RWPE1 (cell line): ENCODE measurements at places on chromosomes 7 and 10.

DNA sequence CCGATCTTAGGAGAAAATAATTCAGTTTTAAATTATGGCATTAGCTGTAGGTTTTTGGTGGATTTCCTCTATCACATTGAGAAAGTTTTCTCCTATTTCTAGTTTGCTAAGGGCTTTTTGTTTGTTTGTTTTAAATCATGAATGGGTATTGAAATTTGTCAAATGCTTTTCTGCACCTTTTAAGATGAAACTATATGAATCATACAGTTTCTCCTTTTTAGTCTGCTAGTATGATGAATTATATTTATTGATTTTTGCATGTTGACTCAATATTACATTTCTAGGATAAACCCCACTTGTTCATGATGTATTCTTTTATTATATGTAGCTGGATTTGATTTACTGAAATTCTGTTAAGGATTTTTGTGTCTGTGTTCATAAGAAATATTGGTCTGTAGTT is 70.3 kb upstream of the PIP4K2A start:
- no peak for DNase-seq

- DNase-seq, result peak; percentile 99
Observed at GRCh38 chr10:5412277-5412941, at the start of gene NET1. NET1 (plus strand) TSS chr10:5412557; CDS start chr10:5412693, 136 bp downstream.

DNA sequence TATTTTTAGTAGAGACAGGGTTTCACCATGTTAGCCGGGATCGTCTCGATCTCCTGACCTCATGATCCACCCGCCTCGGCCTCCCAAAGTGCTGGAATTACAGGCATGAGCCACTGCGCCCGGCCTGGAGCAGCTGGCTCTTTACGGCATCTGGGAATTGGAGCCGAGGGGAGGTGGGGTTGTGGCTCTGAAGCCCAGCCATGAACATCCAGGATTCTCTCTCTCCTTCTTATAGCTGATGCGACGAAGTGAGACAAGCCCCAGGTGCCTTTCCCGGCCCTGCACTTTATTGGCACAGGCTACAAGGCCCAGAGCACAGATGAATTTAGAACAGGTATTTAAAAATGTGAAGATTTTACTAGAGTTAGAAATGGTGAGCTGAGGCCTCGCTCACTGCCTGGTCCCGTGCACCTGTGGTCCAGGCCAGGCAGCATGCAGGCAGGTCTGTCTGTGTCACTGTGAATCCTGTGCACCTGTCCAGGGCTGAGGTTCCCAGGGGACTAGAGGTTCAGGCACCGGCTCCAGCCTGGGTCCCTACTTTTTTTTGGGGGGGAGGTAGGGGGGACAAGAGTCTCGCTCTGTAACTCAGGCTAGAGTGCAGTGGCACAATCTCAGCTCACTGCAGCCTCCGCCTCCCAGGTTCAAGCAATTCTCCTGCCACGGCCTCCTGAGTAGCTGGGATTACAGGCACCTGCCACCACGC is 379.7 kb upstream of the FOXK1 start:
- DNase-seq, result no peak

DNA sequence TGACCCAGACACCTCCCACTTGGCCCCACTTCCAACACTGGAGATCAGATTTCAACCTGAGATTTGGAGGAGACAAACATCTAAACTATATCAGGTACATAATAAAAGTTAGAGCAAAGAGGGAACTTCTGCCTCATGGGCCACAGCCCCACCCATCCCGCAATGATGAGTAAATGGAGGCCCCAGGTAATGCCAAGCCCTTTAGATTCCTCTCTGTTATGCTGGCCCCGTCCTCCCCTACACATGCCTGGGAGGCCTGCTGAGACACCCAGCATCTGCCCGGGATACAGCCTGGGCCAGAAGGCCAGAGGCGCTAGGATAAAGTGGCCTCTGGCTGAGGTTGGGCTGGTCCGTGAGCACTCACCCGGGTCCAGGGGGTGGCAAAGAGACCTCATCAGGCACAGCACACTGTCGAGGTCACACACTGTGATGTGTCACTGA is 185.5 kb upstream of the SH2B2 start:
- peak; percentile 78 for DNase-seq

DNA sequence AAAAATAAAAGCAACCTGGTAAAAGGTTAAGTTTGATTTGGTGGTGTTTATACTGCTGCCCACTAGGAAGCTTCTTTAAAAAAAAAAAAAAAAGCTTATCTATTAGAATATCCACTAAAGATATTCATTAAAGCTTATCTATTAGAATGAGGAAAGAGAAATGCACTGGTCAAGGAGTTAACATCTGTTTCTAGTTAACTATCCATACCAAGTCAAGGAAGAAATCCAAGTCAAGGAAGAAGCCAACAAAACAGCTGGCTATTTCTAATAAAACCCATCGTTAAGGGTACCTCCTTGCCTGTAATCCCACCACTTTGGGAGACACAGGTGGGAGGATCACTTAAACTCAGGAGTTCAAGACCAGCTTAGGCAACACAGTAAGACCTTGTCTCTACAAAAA is 82.6 kb downstream of the JMJD1C start:
- no peak for DNase-seq

GRCh38 chr7:110388457-110388856 is 702.5 kb upstream of the LRRN3 start:
- no peak for DNase-seq

DNA sequence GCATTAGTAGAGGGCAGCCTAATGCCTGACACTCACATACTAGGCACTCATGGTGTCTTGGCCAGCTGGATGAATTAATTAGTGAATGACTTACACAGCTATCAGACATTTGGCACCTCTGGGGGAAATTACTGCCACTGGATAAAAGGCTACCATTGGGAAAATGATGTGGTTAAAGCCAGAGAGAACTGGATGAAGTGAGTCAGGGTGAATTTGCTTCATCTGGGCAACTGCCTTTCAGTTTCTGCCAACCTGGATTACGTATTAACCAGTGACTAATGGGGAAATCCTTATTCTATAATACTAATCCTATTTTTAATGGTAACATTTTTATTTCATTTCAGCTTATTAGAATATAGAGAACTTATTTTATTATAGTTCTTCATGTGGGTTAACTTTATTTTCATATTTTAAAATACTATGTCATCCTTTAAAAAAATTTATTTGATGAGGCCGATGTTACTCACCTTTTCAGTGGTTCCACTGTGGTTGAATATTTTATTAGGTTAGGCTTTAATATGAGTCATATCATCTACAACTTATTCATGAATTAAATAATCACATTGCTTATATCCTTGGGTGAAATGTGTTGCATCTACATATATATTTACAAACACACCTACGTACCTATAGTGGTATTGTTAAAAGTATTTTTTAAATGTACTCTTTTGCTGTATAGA is 85.6 kb upstream of the CAPZA2 start:
- DNase-seq, result peak; percentile 89

DNA sequence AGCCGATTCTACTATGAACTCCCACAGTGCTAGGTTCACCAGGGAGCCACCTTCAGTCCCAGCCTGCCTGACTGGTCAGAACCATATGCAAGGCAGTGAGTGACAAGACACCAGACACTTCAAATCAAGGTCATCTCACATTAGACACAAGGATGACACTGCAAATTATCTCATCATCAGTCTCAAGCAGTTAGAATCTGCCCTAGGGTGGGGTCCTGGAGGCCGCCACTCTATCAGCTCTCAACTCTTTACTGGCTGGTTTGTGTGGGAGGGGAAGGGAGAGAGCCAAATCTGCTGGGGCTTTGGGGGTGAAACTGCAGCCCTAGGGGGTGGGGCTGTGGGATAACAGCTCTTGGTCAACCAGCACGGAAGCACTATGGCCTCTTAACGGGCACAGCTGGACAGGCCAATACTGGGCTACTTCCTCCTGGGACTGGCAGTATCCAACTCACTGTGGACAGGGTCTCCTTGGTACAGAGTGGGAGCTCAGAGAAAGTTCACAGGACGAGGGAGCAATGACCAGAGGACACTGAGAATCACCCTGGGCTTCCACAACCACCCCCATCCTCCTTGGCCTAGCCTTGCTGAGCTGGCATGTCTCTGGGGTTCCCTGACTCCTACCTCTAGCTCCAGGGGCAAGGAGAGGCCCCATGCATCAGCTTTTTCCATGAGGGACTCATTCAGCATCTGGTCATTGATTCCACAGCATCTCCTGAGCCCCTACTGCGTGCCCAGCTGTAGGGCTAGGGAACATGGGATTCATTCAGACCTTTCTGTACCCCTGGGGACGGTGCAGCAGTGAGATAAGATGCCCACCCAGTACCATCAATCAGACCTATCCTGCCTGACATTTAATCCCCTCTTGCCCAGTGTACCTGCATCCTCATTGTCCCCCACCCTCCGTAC is 5.4 kb downstream of the GPRIN2 start:
- no peak for DNase-seq

DNA sequence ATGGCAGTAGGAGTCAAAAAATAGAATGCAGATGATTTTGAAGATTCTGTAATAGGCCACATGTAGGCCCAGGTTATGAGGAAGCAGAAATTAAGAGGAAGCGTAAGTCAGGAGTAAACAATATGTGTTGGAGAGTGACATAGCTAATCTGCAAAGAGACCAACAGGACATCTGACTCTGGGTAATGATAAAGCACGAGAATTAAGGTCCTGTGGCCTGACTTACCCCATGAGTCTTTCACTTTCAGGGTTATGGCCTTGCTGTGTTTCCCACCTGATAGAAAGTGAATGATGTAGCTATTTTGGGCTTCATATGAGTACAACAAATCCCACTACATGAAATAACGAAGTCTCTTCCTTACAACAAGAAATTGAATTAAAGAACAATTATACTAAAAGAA is 393.0 kb downstream of the MAGI2 start:
- no peak for DNase-seq

- no peak for DNase-seq
Observed at GRCh38 chr10:47311193-47311931, 10.9 kb upstream of the GDF2 start.

DNA sequence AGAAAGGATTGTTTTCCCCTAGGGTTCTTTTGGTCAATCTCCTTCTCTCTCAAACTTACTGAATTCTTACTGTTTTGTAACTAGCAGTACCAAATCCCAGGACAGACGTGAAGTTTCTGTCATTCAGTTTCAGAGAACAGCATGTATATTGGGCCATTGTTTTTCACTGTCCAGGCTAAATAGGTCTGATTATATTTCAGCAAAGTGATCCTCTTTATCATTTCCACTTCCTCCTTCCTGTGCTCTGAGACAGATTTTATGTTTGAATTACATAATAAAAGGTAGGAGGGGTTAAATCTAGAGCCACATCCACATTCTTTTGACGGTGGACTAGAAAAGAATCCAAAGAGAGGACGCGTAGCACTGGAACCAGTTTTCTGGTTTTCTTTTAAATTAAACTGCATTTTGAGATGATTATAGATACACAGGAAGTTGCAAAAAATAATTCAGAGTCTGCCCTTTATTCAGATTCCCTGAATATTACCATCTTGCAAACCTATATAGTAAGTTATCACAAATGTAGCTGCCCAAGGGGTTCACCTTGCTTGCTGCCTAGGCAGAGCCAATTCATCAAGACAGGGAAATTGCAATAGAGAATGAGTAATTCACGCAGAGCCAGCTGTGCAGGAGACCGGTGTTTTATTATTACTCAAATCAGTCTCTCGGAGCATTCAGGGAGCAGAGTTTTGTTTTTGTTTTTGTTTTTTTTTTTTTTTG is 40.1 kb downstream of the AKR1E2 start:
- DNase-seq, result no peak

DNA sequence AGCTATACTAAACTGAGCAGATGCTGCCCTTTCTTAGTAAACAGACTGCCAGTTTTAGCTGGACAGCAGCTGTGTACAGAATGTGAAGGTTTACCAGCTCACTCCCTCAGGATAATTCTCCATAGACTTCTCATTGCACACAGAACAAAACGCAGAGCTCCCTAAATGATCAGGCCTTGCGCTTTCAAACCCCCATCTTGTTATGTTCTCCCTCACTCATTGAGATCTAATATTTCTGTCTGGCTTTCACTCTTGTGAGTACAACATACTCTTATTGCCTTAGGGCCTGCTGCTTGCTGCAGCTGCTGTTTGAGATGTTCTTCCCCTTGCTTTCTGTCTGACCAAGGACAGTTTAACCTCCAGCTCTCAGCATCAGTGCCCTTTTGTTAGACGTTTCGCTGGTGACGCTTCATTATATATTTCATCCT is 17.3 kb downstream of the VWDE start:
- no peak for DNase-seq

GRCh38 chr7:618539-619367 is 99.1 kb upstream of the PDGFA start:
- no peak for DNase-seq

DNA sequence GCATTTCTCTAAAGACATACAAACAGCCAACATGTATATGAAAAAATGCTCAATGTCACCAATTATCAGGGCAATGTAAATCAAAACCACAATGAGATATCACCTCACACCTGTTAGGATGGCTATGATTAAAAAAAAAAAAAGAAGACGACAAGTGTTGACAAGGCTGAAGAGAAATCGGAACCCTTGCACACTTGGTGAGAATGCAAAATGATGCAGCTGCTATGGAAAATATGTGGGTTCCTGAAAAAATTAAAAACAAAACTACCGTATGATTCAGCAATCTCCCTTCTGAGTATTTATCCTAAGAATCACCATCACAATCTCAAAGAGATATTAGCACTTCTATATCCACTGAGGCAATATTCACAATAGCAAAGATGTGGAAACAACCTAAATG is 11.3 kb downstream of the LMBR1 start:
- no peak for DNase-seq

DNA sequence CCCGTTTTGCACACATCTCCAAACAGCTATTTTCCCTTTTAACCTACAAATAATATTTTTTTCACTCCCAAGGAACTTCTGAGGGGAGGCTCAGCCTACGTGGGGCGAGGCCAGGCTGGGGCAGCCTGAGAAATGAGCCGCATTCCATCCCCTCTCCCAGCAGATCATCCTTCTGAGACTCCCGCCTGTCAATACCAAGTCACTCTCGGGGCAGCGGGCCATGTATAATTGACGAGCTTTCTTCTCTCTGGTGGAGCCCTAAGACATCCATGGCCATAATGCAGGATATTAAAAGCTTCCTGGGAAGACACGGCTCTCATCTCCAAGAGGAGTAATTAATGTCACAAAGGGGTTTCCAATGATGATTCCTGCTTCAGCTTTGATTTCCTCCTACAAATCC is 37.8 kb upstream of the CHST15 start:
- DNase-seq, result no peak

DNA sequence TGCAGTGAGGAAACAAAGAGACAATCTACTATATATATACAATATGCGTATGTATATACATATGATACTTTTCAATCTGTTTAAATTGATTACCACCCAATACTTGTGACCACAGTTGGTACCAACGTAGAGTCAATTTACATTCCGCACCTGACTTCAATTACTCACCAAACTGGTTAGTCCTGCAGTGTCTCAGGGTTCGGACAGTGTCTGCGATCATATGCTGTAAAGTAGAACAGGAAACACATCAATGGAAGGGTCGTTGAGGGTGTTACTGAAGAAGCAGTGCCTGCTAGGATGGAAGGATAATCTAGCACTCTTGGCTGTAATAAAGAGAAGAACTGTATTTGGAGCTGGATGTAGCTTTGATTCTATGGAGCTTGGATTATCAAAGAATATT is 179.7 kb upstream of the CDCA7L start:
- no peak for DNase-seq

GRCh38 chr10:48491392-48492139 is 113.3 kb downstream of the ARHGAP22 start:
- no peak for DNase-seq

- peak; percentile 41 for DNase-seq
Observed at GRCh38 chr7:21305455-21306235, 122.2 kb upstream of the SP4 start.
